Stimulated activated CD4-positive, alpha-beta T cell treated with anti-CD3 and anti-CD28 coated beads, Interleukin-2, amount 100 ng/mL, for 24 hours (primary cell): ENCODE measurements at places on chromosomes 5 and 9.
A peak's percentile ranks its signal among the peaks of the same experiment; 100 is the strongest.

DNA sequence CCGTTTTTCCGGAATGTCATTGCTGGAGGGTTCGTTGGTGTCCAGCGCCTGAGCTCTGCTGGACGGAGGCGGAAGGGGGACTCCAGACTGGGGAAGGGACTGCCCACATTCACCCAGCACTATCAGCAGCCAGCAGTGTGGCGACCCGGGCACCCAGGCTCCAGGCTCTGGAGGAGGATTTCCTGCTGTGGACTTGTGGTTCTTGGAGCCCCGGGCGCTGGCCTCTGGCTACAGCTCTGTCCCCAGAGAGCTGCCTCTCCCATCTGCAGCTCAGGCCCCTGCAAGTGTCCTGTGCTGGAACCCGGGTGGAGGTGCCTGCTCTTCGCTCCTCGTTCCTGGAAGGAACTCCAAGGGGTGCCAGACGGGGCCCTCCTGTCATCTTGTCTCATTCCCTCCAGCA lies 152.6 kb downstream of the RGS3 start:
- DNase-seq, result no peak

DNA sequence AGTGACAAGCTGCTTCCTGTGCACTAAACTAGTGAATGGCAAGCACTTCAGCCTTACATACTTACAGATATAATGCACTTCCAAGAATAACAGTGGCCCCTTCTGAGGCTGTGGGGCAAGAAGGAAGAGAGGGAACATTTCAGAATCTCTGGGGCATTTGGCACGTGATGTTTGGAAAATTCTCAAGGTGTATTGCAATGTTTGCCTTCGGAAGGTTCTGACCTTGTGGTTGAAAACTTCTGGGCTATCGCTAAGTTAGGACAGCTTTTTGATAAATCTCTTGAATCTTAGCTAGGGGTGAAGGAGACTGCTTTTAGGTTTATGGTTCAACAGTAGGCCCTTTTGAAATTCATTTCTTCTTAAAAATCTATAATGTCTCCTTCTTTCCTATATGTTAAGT lies 7.1 kb upstream of the FGF10 start:
- DNase-seq, result no peak

- no peak for DNase-seq
These were observed 2.1 kb downstream of the FBXW2 start for GRCh38 chr9:120791161-120791560.

GRCh38 chr5:178355671-178356070 lies 123.1 kb upstream of the PHYKPL start:
- DNase-seq, result no peak

- no peak for DNase-seq
These were observed 11.0 kb downstream of the IGFBPL1 start for GRCh38 chr9:38413283-38413682.

- no peak for DNase-seq
These were observed 36.1 kb downstream of the DAP start for GRCh38 chr5:10724781-10725507.

- peak; percentile 43 for DNase-seq
These were observed 417 bp downstream of the SRD5A1 start for GRCh38 chr5:6633469-6634245.

GRCh38 chr5:32531885-32532520 lies 53.4 kb upstream of the SUB1 start:
- DNase-seq, result peak; percentile 62

DNA sequence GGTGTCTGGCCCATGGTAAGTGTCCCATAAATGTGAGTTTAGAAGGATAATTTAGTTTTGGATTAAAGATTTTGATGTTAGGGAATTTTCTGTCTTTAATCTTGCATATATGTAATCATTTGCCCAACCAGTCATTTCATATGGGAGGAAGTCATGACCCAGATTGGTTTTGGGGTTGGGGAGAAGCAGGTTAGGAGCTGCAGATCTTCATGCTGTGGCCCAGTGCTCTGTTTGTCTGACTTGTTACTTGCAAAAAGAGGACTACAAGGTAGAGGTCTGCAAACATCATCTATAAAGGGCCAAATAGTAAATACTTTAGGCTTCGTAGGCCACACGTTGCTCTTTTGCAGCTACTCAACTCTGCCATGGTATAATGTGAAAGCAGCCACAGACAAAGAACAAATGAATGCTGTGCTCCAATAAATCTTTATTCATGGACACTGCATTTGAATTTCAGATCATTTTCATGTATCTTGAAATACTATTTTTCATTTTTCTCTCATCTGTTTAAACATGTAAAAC lies 16.8 kb downstream of the OSTF1 start:
- DNase-seq, result no peak

DNA sequence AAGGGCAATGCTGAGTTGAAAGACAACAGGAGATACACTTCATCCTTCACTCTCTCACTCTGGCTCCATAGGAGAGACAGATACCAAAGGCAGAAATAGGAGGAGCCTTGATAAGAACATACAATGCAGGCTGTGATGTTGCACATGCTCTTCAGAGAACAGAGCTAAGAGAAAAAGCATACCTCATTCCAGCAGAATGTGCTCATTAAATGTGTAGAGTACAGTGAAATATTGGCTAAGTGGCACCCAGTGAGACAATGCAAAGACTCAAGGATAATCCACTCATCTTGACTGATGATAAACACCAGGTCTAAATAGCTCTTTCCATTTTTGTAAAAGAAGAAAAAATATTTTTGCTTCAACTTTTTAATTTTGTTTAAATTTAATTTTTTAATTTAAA lies 139.7 kb downstream of the OR2K2 start:
- no peak for DNase-seq
